ENCODE measurements at places on chromosomes 1 and 21. TPM values are rescaled to one million over a fixed set of nuclear protein-coding genes. Genes with fewer than 3 reads are reported as not detected.

The TFF2 gene
- not detected for total RNA-seq

The TPTE gene
- not detected for total RNA-seq

The LCE2C gene
- not detected for total RNA-seq

The CR2 gene
- not detected for total RNA-seq

The TRAF5 gene
- 16.3 TPM for total RNA-seq

DNA sequence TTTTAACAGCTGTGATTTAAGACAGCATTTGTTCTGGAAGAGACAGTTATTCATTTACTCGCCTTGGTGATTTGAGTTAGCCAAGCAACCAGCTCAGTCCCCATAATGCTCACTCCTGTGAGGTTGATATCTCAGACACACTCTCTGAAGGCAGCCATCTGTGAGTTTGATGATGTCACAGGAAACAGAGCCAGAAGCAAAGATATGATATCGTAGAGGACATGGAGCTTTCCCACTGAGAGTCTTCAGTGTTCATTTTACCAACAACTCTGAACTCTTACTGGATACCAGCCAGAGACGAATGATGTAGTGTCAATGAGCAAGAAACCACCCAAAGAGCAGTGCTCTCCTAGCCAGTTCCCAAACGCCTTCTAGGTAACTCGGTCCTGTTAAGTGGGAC, 219.4 kb downstream of the SLC35F3 start:
- DNase-seq = no peak

- no peak for DNase-seq
These were observed 12.4 kb downstream of the RIPK4 start for GRCh38 chr21:41754479-41754891.

GRCh38 chr1:154883919-154884868, 14.1 kb upstream of the KCNN3 start:
- DNase-seq = no peak

GRCh38 chr1:55153031-55153430, 62.1 kb downstream of the USP24 start:
- no peak for DNase-seq

DNA sequence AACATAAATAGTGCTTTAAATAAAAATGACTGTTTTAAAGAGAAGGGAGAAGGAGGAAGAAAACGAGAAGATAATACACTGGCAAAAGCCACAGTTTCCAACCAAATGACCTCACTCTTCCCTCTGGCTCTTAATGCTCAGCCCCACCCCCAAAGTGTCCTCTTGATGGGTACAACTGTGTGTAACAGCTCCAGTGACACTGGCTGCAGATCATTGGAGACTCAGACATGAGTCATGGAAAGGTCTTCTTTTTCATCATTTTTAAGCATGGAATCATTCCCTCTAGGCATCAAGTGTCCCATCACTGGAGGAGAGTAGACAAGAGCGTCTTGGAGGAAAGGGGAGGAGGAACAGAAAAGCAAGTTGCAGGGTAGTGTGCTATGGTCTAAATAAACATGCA, 333.0 kb downstream of the PAPPA2 start:
- DNase-seq = no peak

Measured in frontal cortex (tissue), 4 donors.